ENCODE measurements at places on chromosomes 16 and 17.

DNA sequence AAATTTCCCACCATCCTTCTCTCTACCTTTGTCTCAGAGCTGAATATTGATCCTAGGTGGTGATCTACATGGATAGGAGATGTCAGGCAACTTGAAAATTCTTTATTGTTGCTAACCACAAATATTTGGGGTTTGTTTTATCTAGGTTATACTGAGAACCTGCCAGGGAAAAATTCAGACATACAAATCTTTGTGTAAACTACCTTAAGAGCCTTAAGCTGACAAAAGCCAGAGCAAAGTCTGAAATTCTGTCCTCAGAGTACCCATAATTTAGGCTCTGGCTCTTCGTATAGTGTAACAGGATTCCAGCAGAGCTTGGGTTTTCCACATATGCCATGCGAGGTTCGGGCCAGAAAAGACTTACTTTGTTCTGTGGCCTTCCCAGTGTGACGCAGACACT lies 406.7 kb upstream of the MAF start:
- no peak for DNase-seq

- no peak for DNase-seq
These were observed 2.8 kb downstream of the CCL4 start for GRCh38 chr17:36106493-36106835.

DNA sequence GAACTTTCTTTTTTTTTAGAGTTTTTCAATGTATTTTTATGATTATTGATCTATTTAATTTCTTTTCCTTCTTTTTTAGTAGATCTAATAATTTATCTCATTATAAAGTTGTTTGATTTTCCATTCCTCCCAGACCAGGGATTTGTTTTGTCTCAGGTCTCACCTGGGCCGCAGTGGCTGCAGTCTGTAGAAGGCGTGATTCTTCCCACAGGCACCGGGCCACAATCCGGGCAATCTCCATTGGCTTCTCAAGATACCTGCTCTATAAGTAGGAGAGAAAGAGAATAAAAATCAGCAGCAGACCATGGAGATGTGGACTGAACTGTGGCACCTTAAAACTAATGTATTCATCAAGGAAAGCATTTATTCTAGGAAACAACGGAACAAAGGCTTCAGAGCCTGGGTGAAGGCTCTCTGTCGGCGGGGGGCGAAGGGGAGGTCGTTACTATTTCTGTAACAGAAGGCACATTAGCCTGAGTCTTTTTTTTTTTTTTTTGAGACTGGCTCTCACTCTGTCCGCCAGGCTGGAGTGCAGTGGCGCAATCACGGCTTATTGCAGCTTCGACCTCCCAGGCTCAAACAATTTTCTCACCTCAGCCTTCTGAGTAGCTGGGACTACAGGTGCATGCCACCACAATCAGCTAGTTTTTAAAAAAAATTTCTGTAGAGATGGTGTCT lies 42.7 kb downstream of the STAT3 start:
- no peak for DNase-seq

GRCh38 chr17:14298947-14299279 lies 2.0 kb upstream of the HS3ST3B1 start:
- no peak for DNase-seq

DNA sequence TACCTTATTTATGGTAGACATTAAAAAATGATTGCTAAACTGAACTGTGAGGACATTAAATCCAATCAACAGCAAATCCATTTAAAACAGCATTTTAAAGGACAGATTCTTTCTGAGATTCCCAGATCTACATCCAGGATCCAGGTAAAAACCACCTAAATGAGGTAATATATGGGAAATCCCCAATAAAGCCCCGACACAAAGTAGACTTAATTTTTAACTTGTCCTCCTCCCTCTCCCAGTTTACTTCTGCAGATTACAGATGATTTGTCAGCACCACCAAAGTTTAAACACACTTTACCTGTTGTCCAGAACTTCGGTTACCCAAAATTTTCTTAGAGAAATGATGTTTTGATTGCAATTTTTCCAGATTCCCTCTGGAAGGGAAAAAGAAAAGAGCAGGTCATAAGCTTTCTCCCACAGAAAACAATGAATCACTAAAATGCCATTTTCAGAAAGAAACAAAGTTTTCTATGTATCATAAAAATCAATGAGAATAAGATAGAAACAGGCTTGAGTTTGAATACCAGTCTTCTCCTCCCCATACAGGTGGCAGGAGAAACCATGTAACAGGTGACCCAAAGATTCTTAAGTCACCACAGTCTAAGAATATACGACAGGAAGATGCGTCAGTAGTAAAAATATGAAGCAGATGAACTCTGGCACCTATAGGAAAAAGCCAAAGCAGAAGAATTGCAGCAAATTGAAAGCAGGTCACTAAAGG lies 22.8 kb downstream of the GJC1 start:
- DNase-seq: no peak

All from stimulated activated CD4-positive, alpha-beta T cell treated with anti-CD3 and anti-CD28 coated beads, Interleukin-1b, Interleukin-23, amount 100 ng/mL, for 1 hour (primary cell).